ENCODE measurements at places on chromosomes 7 and 10.
A peak's percentile ranks its signal among the peaks of the same experiment; 100 is the strongest.

- DNase-seq: peak; percentile 24
Measured at GRCh38 chr7:41881331-41882130, 178.6 kb upstream of the INHBA start.

DNA sequence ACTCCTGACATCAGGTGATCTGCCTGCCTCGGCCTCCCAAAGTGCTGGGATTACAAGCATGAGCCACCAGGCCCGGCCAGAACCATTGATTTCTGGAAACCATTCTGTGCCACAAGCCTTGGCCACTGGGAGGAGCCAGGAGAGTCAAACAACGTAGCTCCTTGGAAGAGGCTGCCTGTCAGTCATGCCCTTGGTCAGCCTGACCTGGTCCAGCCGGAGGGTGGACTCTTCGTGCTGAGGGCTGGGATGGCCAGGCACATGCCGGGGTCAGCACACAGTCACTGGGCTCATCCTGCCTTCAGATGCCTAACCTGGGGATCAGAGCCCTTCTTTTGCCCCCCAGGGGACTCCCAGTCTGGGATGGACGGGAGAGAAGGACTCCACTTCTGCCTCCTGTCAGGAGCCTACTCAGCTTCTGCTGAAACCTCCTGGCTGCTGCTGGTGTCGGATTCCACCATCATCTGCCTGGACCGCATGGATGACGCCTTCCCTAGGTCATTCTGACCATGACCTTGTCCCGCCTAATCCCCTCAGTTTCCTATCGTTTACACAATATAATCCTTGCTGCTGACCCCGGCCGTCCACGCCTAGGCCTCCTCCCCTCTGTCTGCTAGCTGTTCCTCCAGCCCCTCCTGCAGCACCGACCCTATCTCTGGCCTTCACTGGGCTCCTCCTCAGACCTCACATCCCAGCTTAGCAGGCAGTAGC is 30.4 kb downstream of the TMEM270 start:
- DNase-seq: no peak

- no peak for DNase-seq
Measured at GRCh38 chr7:96708872-96709271, 774 bp downstream of the SEM1 start.

DNA sequence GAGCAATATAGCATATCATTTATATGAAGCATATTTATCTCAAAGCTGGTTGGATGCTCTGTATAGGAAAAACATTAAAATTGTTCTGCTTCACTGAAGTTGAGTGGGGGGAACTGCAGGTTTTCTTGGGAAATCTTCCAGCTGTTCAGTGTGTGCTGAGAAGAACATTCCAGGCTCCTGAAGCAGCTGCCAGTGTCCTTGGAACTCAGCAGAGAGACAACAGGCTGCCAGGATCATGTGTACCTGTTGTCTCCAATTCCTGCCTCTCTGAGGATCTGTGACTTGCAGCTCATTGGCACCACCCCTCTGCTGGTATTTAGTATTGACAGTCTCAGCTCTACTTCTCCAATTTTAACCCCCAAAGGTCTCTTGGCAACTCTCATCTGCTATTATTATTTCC is 42.3 kb upstream of the PRKG1 start:
- no peak for DNase-seq

DNA sequence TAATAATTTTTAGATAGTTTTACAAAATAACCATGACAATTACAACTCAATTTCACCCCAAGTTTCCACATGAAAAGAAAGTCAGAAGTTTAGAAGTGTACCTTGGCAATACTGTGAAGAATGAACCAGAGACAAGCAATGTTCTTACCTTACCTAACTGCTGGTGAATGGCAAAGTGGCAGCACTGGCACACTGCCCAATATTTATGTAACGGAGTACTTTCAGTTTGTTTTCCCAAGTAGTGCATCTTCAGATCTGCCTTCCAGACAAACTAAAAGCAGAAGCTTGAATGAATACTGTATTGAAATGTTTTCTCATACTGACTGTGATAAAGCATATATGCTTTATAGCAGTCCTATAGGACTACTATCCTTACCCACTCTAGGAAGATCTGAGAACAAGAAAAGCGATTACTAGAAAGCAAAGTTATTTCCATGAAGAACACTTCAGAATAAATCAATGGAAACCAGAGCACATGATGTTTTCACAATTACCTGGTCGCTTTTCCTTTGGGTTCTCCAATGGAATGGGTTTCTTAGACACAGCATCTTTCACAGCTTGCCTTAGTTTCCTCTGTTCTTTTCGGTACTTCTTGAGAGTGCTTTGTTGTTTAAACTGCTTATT is 1.5 kb downstream of the NOC3L start:
- DNase-seq: no peak

GRCh38 chr10:110649347-110650264 is 5.5 kb downstream of the RBM20 start:
- DNase-seq: no peak

DNA sequence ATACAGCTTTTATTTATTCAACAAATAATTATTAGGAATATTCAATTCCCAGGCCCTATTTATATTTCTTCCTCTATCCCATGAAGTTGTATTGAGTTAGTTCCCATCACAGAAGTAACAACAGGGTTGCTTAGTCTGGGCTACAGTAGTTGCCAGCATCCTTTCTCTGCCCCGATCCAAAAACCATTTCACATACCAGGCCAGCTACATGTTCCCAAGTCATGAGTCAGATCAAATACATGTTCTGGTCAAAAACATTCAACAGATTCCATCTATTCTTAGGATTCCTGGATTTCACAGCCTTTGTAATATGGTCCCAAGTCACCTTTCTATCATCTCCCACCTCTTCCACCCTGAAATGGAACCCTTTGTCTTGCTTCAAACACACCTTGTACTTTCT is 91.6 kb downstream of the RAB11FIP2 start:
- DNase-seq: no peak

DNA sequence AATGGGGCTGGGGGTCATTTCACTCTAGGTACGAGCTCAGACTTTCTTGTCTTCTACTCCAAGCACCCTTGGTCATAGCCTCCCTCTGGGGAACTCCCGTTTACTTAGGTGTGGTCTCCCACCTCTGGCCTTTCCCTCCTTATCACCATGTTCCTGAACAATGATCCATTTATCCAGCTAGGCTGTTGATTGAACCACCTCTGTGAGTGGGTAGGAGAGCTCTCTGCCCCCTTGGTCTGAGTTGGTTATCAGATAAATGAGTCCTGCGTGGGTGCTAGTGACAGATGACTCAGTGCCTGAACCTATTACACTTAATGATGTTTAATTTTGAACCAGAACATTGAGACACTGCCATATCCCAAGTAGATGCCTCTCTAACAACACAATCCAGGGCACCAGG is 9.4 kb downstream of the BLNK start:
- DNase-seq: no peak

- DNase-seq: no peak
Measured at GRCh38 chr10:99522470-99523250, 10.1 kb upstream of the NKX2-3 start.

DNA sequence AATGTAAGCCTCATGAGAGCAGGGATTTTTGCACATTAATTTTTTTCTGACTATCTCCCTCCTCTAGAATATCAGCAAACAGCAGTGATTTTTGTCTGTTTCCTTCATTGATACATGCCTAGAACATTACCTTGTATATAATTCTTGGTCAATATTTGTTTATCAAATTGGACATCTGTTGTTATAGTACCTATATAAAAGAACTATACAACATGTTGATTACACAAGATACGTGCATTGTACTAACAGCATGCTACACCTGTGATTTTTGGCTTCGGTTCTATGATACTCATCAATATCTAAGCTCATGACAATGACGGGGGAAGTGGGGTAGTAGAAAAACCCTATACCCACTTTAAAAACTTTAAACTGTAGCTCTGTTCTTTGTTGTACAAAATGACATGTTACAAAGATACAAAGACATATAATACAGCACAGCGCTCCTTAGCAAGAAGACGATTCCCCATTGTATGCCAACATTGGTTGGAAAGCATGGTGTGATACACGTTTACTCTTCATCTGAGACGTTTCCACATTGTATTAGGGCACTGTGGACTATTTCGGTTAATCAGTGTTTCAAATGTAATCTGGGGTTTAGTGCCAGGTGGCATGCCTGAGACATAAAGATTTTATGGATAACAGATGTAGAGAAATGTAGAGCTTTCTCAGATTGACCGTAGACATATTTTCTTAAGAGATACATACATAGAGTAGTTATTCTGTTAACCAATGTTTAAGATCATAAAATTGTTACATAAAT is 70.5 kb upstream of the FOXP2 start:
- no peak for DNase-seq

- DNase-seq: no peak
Measured at GRCh38 chr10:4144817-4145216, 359.8 kb upstream of the KLF6 start.

DNA sequence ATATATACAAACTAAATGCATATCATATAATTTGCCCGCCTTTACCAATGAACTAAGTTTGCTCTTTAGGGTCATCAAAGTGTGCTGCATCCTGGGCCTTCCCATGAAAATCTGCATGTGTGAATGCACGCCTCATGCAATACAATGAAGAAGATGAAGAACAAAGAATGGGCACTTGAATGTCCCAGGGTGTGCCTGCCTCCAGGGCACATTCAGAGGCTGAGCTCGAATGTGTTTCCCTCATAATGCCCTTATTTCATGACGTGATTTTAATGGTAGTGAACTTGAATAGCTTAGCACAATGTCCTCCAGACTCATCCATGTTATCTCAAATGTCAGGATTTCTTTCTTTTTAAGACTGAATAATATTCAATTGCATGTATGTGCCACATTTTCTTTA is 824.9 kb downstream of the TNS3 start:
- no peak for DNase-seq

DNA sequence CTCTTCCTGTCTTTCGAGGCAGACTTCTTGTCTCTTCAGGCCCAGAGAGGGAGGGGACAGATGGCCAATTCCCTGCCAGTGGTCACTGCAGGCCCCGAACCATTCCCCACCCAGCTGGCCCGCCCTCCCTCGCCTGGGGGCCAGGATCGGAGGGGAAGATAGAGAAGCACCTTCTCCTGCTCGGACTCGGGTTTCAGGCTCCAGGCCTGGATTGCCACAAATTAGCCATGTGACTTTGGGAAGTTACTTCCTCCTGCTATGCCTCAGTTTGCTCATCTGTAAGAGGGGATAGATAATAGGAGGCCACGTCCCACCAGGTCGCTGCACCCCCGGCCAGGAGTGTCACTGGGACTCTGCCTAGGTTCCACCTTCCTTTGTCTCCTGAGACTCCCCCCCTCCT is 24.8 kb upstream of the PPP2R2D start:
- DNase-seq: no peak

DNA sequence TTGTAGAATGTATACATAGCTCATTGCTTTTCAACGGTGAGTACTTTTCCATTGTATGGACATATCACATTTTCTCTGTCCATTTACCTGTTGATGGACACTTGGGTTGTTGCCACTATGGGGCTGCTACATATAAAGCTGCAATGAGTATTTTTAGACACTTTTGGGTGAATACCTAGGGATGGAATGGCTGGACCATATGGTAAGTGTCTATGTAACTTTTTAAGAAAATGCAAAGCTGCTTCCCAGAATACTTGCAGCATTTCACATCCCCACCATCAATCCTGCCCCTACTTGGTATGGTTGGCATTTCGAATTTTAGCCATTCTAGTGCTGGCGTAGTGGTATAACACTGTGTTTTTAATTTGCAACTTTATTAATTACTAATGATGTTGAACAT is 274.6 kb downstream of the TNS3 start:
- no peak for DNase-seq

- no peak for DNase-seq
Measured at GRCh38 chr7:30322271-30323005, 38.0 kb downstream of the ZNRF2 start.

GRCh38 chr7:155468785-155469148 is 10.8 kb downstream of the EN2 start:
- DNase-seq: no peak

GRCh38 chr7:158110034-158110590 is 477.5 kb downstream of the PTPRN2 start:
- DNase-seq: no peak

DNA sequence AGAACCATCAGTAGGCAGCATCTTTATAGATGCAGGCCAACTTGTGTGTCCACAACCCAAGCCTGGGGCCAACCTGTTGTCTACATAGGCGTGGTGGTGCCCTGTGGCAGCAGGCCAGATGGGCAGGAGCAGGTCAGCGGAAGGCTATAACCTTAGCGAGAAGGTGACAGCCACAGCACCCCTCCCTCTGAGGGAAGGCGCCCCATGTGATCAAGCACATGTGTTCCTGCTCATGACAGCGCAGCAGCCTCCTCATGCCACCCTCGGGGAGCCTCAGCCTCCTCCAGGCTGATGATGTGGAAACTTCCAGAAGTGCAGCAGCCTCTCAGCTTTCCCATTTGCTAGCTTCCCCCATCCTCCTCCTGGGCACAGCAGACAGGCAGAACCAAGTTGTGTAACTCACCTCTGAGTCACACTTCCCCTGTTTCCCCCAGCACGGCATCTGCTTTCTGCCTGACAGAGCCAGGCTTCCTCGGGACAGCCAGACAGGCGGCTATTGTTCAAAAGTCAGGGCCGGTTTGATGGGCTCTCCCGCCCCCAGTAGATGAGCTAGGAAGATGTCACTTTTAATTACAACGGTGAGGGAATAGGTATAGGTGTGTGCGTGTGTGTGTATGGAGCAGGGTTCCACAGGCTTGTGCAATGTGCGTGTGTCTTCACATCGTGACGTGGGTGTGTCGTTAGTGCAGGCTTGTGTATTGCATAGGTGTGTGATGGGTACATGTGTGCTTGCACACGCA is 312.0 kb upstream of the ZMIZ1 start:
- no peak for DNase-seq

DNA sequence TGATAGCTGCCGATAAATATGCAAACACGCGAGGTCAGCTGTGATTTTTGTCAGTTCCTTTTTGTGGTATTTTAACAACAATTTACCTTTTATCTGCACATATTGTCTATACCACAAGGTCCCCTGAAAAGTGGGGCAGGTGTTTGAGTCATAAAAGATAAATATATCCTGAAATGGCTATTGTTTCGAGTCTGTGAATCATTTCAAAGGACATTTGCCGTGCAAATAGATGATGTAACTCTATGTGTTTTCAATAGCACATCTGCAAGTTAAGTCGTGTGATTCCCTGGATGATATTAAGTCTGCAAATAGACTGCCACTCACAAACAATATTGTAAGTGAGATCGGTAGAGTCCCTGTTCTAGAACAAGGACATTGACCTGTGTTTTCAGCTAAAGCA is 193.0 kb upstream of the PITRM1 start:
- DNase-seq: no peak

All from activated CD8-positive, alpha-beta memory T cell treated with anti-CD3 and anti-CD28 coated beads for 1 hour (primary cell).